Chondrocyte (in vitro differentiated cells): ENCODE measurements at places on chromosomes 6 and 20.

- DNase-seq = no peak
Measured at GRCh38 chr6:39388606-39389483, 66.3 kb upstream of the KCNK16 start.

- DNase-seq = no peak
Measured at GRCh38 chr6:6314596-6314995, 5.9 kb downstream of the F13A1 start.

GRCh38 chr20:19932170-19932667 lies 84.9 kb upstream of the NAA20 start:
- DNase-seq = no peak

- no peak for DNase-seq
Measured at GRCh38 chr6:110549277-110549676, 72.9 kb upstream of the SLC22A16 start.

- DNase-seq = no peak
Measured at GRCh38 chr6:118722829-118723813, 71.7 kb upstream of the CEP85L start.

- no peak for DNase-seq
Measured at GRCh38 chr20:62368392-62368975, 1.4 kb upstream of the LAMA5 start.
